ENCODE measurements at places on chromosomes 1 and 21. TPM values are rescaled to one million over a fixed set of nuclear protein-coding genes. Genes with fewer than 3 reads are reported as not detected.

TMEM52 gene
- 0.15 TPM for total RNA-seq

OR2L2 gene
- total RNA-seq, result under 0.01 TPM

S100A7 gene
- total RNA-seq, result not detected

RGS13 gene
- total RNA-seq, result not detected

RIMS3 gene
- total RNA-seq, result 0.33 TPM

ANXA9 gene
- 0.17 TPM for total RNA-seq

FMN2 gene
- total RNA-seq, result 13.8 TPM

LCE1D gene
- total RNA-seq, result not detected

CCT8 gene
- total RNA-seq, result 266 TPM

ELF3 gene
- total RNA-seq, result under 0.01 TPM

FCRLB gene
- 2.0 TPM for total RNA-seq

DDR2 gene
- 271 TPM for total RNA-seq

SLC45A3 gene
- total RNA-seq, result 1.5 TPM

CLCA1 gene
- total RNA-seq, result 0.15 TPM

FCAMR gene
- total RNA-seq, result not detected

SLAMF7 gene
- not detected for total RNA-seq

SLC44A5 gene
- total RNA-seq, result 0.15 TPM

KRTAP21-2 gene
- not detected for total RNA-seq

SCAMP3 gene
- total RNA-seq, result 37.7 TPM

C1orf50 gene
- 4.5 TPM for total RNA-seq

ANKRD35 gene
- total RNA-seq, result 5.5 TPM

C1QA gene
- total RNA-seq, result not detected

LCE1A gene
- not detected for total RNA-seq

TMEM240 gene
- total RNA-seq, result 5.5 TPM

POFUT2 gene
- 47.6 TPM for total RNA-seq

CD1B gene
- not detected for total RNA-seq

TAF12 gene
- total RNA-seq, result 38.0 TPM

SLC9C2 gene
- total RNA-seq, result not detected

TNNT2 gene
- not detected for total RNA-seq

SERPINC1 gene
- total RNA-seq, result 0.17 TPM

SPATA45 gene
- not detected for total RNA-seq

PGBD5 gene
- 1.7 TPM for total RNA-seq

UFC1 gene
- 91.3 TPM for total RNA-seq

ATP6V1G3 gene
- total RNA-seq, result not detected

INKA2 gene
- total RNA-seq, result 2.6 TPM

PGLYRP4 gene
- total RNA-seq, result not detected

FRRS1 gene
- 45.3 TPM for total RNA-seq

CADM3 gene
- total RNA-seq, result not detected

MAP1LC3C gene
- 0.87 TPM for total RNA-seq

PODN gene
- total RNA-seq, result 87.5 TPM

AKNAD1 gene
- total RNA-seq, result not detected
